ENCODE measurements at places on chromosomes 7 and 10.

- DNase-seq: no peak
Observed at GRCh38 chr10:77796311-77796915, 130.1 kb downstream of the DLG5 start.

DNA sequence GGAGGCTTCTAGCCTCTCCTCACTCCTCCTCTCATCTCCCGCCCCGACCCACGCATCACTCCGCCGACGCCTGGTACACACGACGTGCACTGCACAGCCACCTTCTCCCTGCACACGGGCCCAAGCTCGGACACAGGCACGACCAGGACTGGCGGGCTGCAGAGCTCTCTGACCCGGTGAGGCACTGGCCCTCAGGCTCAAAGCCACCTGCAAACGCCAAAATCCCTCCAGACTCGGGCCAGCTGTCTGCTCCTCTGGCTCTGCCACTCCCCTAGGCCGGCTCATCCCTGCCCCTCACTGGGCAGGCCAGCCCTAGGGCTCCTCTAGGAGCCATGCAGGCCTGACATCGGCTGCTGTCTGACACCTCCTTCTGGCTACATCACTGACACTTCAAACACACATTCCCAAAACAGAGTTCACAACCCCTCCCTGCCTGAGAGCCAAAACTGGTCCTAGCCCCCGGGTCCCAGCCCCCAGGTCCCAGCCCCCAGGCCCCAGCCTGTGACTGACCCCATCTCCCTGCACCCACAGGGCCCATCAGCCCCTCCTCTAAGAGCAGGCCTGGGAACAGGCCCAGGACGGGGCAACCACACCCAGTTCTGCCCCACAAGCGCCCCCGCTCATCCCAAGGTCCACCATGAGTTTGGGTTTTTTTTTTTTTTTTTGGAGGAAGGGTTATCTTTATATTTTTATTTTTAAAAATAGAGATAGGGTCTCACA, 35.1 kb downstream of the MAD1L1 start:
- DNase-seq: no peak

DNA sequence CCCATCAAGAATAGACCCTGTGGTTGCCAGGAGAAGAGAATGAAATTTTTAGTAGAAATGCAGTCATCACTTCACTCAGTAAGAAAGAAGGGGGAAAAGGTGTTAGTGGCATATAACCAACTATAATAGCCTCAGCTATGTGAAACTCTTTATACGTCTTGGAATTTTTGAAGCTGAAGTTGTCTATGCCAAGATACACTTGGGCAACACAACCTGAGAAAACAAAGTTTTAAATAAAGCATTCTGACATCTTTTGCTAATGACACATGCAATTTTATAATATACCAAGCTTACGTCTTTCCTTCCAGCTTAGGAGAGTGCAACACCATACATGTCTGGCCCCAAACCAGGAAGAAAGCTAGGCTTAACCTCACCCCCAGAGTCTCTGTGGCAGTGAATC, 40.8 kb upstream of the ZNF438 start:
- DNase-seq: no peak

DNA sequence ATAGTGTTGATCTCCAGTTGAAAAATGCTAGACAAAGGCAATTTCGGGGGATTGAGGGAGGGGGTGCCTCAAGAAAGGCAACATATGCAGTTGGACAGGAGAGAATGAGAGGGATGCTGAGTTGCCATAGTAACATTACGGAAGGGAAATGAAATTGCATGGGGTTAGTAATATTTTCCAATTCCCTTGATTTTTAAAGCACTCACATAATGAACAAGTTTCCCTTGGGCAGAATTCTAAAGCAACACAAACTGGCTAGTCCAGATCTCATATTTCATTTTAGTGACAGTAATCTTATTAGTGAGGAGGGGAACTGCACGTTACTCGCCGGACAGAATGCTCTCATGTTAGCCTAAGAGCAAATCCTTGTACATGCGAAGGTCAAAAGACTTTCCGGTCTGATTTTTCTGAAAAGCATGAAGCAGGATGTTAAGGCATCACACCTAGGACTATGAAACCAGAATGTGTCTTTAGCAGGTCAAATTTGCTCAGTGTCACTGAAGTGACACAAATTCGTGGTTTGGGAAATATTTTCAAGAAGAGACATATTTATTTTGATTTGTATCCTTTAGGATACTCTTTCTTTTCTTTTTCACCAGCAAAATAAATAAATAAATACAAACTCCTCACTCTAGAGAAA, 165.5 kb downstream of the ANK3 start:
- no peak for DNase-seq

GRCh38 chr10:77168161-77168560, 469.4 kb downstream of the KCNMA1 start:
- DNase-seq: no peak

DNA sequence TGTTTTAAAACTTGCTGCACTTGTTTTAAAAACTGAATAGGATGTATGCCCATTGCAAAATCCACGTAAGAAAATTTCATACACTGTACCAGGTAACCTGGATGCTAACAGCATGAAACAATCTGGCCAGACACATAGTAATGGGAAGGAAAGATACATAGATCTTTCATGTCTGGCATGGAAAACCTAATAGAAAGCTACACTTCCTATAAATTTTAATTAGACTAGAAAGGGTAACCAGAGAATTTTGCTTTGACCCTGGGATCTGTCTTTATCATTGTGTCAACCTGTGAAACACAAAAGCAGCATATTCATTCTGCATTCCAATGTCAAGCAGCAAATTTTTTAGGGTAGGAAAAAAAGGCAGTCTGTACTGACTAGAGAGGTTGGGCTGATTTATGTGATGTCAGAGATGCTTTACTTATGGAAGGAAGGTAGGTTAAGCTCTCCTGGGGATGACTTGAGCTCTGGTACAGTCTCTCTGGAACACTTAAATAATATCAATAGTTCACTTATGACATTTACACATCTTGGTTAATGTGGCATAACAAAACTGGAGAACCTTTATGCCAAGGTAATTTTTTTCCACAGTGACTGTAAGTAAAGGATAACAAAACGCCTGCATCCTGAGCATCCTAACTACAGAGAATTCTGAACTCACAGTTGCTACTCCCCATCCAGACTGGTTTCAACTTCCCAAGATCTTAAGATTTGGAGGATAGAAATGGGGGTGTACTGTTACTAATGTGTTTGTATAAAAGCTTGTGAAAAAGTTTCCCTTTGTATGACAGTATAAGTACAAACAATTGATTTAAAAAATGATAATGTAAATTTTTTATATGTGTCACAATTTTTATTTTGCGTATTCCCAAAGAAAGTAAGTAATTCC, 44.7 kb downstream of the DOCK4 start:
- no peak for DNase-seq

- DNase-seq: no peak
Observed at GRCh38 chr10:11176746-11177145, 159.1 kb downstream of the CELF2 start.

DNA sequence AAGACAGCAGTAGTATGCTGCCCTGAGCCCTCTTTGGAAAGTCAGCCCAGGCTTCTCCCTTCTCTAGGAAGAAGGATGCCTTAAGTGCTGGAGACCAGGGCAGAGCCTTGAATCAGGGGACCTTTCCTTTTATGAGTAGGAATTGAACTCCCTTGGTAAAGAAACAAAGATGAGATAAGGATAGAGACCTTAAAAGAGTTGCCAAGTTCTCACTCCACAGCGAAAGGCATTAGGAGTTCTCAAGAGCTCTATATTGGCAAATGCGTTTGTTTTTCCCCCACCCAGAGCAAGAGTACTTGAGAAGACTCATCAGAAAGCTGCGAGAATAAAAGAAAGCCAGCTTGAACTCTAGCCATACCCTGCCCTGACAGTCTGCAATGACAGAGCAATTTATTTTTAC, 72.9 kb upstream of the OGDHL start:
- no peak for DNase-seq

- DNase-seq: no peak
Observed at GRCh38 chr10:131930586-131931330, 29.9 kb downstream of the PPP2R2D start.

GRCh38 chr10:32315424-32315823, 31.5 kb downstream of the EPC1 start:
- no peak for DNase-seq

- DNase-seq: no peak
Observed at GRCh38 chr10:102024799-102025198, 31.2 kb downstream of the ARMH3 start.

- no peak for DNase-seq
Observed at GRCh38 chr10:14936584-14936983, 17.3 kb downstream of the DCLRE1C start.

GRCh38 chr10:14416308-14416700, 85.6 kb upstream of the FRMD4A start:
- DNase-seq: no peak

DNA sequence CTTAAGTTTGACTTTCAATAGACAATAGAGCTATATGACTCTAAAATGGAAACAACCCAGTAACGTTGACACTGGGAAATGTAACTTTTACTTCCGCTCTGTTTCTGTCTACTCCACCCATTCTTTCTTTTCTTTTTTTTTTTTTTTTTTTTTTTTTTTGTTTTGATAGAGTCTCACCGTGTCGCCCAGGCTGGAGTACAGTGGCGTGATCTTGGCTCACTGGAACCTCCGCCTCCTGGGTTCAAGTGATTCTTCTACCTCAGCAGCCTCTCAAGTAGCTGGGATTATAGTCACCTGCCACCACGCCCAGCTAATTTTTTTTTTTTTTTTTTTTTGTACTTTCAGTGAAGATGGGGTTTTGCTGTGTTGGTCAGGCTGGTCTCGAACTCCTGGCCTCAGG, 13.9 kb downstream of the PRSS2 start:
- no peak for DNase-seq

DNA sequence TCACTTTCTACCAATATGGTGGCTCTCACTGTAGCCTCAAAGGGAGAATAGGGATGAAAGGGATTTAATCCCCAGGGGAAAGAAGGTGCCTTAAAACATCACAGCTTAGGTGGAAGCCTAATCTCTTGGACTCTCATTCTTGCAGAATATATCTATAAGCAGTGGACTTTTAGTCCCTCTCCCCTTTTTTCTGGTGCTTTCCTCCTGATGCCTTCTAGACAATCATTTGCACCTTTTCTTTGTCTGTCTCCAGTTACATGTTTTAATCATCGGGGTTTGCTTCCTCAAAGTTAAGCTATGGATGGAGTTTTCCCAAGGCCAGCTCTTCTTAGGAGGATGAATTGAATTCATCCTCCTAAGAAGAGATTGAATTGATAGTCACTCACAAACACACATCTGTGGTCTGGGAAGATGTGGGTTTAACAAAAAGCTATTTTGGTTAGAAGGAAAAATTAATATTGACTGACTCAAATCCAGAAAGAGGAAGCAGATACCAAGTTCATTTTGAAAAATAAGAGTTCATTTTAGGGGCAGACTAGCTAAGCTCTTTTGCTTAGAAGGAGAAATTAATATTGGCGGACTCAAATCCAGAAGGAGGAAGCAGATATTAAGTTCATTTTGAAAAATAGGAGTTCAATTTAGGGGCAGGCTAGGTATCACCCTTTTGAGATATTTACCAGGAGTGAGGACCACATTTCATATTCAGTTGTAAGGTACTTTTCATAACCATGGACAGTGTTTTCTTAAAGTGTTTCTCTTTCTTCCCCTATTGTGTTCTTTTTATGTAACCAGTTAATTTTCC, 35.2 kb upstream of the PLEKHS1 start:
- DNase-seq: no peak

GRCh38 chr7:956031-956430, 1.6 kb upstream of the ADAP1 start:
- DNase-seq: no peak

DNA sequence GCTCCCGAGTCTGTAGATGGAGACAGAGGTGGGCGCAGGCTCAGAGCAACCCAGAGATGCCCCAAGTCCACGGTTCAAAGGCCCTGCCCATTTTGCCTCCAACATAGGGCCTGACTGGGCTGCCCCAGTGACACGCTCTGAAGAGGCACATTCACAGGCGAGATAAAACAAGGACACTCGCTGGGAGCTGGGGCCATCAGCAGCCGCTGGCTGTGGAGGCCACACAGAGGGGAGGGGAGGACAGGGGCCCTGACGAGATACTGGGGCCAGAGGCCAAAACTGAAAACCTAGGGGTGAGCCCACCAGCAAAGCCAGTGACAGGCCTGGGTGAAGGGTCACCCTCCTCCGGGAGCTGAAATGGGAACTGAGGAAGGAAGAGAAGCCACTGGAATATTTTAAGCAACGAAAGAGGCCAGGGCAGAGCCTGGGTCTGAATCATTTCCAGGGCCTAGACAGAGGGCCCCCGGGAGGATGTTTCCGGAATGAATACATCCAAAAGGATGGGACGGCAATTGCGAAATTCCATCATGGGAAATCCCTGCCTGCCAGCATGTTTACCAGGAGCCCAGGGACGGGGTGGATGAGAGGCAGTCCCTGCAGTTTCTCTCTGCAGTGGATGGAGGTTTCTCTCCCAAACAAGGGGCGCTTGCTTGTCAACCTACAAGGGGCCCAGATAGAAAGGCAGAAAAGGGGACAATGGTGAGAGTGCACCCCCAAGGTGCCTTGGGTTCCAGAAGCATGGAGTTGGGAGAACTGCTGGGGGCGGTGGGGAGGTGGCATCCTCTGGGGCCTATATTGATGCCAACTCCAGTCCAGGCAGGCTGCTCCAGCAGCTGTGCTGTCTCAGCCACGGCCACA, 29.0 kb upstream of the HSPA12A start:
- no peak for DNase-seq

- DNase-seq: no peak
Observed at GRCh38 chr10:58570307-58570723, 57.6 kb downstream of the BICC1 start.

GRCh38 chr10:78224602-78225001, 190.9 kb downstream of the RPS24 start:
- no peak for DNase-seq

GRCh38 chr7:1721047-1721690, 51.1 kb downstream of the ELFN1 start:
- no peak for DNase-seq

DNA sequence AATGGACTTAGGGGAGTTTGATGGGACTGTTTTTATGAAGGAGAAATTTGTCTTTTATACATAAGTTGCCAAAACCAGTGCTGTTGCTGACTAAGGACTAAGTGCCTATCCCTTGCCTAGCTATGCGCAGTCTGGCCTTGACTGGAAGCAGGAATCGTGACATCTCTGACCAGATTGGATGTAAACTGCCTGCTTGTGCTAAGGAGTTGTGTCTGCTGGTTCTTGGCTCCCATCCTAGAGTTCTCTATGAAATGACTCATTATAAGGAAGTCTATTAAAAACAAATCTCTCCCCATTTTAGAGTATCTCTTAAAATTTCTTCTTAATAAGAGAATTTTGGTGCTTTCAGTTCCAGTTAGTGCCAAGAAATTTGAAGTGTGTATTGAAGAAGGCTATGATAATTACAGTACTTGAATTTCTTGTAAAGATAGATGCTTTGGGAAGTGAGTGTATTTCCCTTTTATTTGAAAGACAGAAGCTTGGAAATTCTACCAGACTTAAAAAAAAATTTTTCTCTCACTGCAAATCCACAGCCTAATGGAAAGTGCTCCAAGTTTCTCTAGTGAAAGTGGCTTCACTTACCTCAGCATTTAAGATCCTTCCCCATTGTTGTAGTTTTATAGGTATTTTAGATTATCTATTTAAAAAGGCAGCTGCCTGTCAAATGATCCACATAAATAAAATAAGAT, 77.6 kb downstream of the BICC1 start:
- no peak for DNase-seq
